Stimulated activated CD4-positive, alpha-beta T cell treated with anti-CD3 and anti-CD28 coated beads, Interleukin-4, amount 100 ng/mL, for 48 hours (primary cell): ENCODE measurements at places on chromosomes 2 and 18.

DNA sequence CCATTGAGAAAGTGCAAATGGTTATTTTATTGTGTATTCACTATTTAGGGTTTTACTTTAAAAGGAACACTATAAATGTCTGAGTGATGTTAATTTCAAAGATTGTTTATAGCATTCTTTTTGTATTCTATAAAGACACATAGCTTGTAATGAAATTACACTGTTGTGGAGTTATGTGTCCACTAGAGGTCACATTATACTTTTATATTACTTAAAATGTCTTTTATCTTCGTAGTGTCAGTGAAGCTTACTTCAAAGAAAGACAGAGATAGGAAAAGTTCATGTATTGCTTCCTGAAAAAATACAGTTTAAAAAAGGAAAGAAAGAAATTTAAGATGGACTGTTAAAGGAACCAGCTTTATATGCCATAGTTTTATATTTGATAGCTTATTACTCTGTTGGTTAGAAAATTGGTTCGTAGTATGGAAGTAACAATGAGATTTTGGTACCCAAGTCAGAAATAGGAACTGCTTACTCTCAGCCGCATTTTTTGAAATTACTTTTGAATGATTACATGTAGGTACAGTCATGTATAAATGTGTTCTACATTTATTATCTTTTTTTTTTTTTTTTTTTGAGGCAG is 20.5 kb downstream of the APLF start:
- no peak for DNase-seq

DNA sequence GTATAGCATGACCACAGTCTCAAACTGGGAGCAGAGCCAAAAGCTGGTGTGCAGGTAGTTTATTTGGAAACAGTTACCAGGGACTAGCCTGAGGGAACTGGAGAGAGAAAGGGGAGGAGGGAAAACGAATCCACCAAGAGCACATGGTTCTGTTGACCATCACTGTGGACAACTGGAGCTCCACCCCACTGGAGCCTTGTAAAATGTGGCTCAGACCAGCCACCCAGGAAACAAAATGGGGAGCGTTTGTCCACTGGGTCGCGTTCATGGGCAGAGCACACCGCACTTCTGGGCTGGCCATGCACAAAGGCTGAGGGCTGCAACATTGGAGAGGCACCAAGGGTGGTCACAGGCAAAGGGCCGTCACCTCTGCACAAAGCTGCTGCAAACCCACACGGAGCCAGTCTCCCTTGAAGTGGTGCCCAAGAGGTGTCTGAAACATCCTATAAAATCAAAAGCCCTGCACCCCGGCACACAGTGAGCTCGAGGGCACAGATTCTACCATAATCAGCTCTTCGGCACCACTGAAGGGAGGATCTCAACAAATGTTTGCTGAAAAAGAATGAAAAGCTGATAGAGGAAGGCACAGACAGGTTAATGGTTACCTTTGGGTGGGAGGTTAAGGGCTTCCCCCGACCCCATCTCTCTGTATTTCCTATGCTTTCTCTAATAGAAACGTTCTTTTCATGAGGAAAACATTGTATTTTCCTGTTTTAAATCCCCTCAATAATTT is 192.9 kb downstream of the INHBB start:
- no peak for DNase-seq

DNA sequence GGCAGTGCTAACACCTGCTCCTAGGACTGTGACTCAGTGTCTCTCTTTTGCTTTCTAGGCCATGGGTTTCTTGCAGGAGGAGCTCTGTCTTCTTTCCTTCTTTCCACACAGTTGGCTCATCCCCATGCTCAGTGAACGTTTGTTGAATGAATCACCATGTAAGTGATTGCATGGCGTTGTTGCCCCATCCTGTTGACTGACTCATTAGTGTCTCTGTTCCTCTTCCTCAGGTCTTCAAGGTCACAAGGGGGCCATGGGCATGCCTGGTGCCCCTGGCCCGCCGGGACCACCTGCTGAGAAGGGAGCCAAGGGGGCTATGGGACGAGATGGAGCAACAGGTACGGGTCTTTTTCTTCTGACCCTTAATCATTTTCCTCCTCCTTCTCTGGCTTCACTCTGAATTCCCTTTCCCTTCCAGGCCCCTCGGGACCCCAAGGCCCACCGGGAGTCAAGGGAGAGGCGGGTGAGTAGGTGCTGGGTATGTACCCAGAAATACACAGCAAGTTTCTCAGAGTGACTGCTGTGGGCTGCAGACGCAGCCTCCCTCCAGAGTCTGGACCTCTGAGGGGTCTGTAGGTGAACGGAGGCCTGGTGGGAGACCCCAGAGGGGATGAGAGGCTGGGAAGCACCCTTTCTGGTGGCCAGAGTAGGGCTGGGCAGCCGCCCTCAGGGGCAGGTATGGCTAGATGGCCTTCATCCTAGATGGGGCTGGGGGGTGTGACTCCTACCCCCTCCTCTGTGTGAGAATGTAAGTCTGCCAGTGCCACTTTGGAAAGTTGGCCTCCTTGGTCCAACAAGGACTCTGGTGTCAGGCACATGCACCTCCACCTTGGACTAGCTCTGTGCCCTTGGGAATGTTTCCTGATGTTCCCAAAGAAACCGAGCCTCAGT is 32.4 kb downstream of the MARCO start:
- DNase-seq: no peak

- no peak for DNase-seq
Observed at GRCh38 chr18:30639361-30639760, 403.2 kb downstream of the DSC3 start.

GRCh38 chr2:48380989-48381625 is 148.8 kb upstream of the STON1 start:
- no peak for DNase-seq

DNA sequence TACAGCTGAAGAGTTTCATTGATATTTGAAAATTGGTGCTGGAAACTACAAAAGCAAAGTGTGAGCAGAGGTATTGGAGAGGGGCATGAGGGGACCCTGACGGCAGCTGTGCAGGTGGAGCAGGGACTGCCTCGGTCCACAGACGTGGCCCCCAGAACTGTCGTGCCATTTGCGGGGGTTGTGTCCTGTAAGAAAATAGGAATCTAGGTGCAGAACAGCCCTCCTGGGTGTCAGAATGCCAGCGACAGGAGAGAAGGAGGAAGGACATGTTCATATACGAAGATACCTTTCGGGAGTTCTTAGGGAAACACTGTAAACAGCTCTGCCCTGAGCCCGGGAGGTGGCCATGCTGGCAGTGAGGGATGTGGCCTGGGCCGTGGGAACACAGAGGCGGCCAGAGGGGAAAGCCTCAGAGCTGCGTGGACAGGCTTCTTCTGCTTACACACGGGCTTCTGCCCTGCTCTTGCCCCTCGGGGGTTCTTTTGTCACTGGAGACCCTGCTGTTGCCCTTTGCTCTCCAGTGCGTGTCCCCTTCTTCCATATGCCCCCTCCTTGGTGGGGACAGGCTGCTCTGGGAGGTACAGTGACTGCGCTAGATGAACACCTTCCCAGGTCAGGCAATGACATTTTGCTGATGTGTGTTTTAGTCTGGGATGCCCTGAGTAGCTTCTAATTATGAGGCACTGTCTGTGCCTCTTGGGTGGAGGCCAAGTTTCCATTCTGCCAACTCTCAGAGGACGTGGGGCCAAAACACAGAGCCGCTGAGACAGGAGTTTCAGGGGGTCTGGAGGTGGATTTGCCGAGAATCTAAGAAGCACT is 81.9 kb upstream of the TXNDC2 start:
- no peak for DNase-seq

- no peak for DNase-seq
Observed at GRCh38 chr2:16368951-16369350, 296.7 kb downstream of the CYRIA start.

DNA sequence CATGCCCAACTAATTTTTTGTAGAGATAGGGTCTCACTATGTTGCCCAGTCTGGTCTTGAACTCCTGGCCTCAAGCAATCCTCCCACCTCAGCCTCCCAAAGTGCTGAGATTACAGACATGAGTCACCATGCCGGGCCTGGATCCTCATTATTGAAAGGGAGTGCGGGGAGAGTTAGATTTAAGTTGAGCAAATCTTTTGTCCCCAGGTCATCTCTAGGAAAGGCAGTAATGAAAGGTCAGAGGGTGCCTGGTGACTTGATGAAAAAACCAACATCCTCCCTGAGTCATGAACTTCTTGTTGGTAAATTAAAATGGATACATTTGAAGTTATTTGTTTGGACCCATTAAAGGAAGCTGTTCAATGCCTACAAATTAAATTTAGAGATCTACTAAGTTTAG is 25.1 kb downstream of the STAT4 start:
- no peak for DNase-seq

GRCh38 chr18:25052511-25052921 is 299.4 kb downstream of the ZNF521 start:
- no peak for DNase-seq

DNA sequence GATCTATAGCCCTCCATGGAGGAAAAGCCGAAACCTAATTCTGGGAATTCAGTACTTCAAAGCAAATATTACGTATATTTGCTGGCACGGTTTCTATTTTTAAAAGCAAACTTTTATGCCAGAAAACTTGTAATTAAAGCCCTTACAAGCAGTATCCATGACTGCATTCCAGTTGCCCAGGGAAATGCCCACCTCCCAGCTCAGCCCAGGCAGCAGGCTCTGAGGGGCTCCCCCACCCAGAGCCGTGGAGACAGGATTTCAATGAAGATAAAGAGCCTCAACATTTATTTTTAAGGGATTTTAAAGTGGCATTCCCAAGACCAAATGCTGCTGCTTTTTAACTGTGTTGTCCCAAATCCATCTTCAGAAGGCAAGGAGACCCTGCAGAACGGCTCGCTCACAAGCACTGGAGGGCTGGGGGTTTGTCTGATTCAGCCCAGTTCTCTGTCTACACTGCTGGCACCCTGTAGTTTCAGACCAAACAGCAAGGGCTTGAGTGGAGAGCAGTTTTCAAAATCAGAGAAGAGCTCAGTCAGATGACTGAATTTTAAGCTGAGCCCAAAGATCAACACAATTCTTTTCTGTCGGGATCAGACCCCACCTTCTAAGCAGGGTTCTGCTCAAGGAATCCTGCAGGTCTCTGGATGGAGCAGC is 105.1 kb downstream of the KCNF1 start:
- DNase-seq: no peak

DNA sequence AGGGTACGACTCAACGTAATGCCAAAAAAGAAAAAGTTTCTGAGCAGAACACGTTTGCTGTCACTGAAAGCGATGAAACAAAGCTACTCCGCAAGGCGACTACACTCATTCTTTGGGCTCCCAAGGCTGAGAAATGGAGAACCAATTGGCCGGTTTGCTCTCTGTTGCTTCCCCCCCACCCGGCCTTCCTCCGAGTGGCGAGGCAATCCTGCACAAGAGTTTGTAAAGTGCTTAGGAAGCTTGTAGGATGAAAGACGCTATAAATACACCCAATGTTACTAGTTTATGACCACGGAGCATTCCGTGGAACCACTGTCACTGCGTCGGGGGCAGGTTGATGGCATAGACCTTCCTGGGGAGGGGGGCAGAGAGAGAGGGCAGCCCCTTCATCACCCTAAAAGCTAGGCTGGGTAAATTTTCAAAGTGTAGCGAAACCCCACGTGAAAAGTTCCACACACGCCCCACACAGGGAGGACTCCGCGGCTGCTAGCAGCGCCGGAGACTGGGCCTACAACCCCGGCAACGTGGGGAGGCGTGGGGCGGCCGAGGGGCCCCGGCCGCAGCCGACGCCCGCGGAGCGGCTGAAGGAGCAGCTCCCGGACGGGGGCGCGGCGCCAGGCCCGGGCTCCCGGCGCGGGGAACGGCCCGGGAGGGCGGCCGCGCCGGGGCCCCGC is 915 bp downstream of the CUL3 start:
- DNase-seq: peak; percentile 8

DNA sequence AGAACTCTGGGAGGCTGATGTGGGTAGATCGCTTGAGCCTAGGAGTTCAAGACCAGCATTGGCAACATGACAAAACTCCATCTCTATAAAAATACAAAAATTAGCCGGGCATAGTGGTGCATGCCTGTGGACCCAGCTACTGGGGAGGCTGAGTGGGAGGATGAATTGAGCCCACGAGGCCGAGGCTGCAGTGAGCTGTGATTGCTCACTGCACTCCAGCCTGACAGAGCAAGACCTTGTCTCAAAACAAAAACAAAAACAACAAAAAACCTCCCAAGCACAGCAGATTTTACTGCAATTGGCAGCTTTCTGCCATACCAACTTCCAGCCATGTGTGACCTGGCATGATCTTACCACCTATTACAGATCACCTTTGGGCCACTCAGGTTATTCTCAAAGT is 57.7 kb upstream of the LRPPRC start:
- DNase-seq: no peak

DNA sequence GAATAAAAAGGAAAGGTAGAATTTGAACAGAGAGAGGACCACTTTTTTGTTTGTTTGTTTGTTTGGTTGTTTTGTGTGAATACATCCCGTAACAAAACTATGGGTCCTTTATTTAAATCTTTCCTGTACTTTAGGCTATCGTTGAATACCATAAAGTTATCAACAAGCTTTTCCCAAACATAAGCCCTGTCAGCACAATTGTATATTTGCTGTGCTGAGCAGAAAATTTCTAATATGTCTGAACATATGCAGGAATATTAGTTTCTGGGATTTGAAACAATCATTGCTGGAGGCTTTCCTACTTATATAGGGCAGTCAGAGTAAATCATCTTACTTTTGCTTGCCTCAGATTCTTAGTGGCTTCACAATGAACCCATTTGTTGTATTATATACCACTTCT is 536.4 kb downstream of the CNTNAP5 start:
- no peak for DNase-seq

DNA sequence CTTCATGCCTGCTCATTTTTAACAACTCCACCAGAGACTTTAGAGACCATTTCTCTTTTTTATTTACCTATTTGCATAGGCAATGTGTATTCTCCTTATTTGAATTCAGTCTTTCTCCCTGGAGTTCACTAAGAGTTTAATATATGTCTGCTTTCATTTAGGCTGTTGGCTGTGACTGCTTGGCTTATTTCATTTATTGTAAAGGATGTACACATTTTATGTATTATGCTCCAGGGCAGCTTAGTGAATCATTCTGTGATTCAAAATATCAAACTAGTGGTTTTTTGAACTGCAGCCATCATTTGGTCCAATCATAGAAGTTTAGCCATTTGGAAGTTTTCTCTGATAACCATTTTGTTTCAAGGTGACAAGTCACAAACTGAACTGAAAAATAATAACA is 229.6 kb downstream of the LPIN1 start:
- DNase-seq: no peak
